Fibroblast of skin of scalp (primary cell): ENCODE measurements at places on chromosomes 1 and 21.
A peak's percentile ranks its signal among the peaks of the same experiment; 100 is the strongest.

DNA sequence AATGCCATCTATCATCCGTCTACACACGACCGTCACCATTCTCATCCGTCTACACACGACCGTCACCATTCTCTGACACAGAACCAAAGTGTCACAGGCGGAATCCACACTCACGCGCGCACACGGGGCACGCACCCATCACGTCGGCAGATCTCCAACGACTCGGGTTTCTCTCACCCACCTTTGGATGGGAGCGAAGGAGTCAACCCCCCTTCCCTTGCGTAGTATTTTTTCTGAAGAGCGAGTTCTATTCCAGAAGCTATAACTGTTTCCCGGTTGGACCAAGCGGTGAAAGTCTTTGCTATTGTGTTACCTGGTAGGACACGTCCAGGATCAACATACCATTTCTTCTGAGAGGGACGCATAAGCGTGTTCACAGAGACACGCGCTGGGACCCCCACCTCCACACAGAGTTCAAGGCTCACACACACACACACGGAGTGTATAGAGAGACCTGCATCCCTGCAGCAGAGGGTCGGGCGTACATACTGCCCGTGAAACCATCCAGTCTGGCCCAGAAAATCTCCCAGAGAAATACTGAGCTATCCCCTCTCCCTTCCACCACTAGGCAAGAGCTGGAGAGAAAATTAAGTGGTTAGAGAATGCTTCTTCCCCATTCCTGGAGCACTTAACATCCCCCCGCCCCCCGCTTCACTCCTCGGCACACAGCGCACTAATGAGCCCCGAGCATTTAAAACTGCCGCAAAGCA is 741 bp downstream of the DUSP10 start:
- peak; percentile 61 for DNase-seq

DNA sequence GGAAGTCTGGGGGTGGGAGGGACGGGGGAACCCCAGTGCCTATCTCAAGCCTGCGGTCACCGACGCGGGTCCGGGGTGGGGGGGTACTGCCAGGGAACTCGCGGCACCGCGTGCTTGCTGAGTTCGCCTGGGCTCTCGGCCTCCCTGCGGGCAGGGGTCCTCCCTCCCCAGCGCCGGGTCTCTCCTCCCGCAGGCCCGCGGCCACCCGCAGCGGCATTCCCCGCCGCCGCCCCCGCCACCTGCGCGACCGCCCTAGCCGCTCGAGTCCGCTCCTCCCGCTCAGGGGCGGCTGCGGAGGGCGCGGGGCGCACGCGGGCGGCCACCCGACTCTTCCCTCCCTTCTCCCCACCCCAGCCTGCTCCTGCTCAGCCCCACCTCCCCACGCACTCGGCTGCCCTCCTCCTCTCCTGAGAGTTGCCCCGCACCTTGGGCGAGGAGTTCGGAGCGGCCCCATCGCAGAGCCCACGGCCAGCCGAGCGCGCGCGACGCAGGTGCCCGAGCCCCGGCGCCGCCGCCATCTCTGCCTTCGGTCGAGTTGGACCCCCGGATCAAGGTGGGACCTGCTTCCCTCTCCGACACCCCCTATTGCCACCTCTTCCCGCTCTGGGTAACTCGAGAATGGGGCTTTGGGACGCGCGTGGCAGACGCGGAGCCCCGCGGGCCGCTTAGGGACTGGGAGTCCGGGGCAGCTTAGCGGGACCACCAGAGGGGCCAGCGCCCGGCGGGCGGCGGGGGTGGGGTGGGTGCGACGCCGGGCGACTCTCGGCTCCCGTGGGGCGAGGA is 105.0 kb downstream of the LEPR start:
- DNase-seq = no peak

DNA sequence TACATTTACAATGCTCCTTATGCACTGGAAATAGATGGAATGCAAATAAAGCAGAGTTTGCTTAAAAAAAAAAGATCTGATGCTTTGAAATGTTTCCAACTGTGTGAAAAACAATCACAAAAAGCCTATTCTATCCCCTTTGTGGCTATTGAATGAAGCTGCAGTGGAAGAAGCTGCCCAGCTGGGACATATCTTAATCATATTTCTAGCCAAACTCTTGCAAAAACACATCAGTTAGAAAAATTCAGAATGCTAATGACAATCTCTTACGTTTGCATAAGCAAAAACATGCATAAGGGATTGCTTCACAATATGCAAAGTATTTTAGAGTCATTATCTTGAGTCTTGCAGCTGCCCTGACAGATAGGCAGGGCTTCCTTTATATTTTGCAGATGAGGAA is 526.4 kb upstream of the USP24 start:
- DNase-seq = peak; percentile 77

GRCh38 chr1:30089024-30089430 is 634.4 kb downstream of the MATN1 start:
- DNase-seq = no peak

GRCh38 chr21:44084496-44085241 is 22.5 kb upstream of the PWP2 start:
- no peak for DNase-seq

- no peak for DNase-seq
These were observed 546.2 kb upstream of the ADGRL2 start for GRCh38 chr1:81254560-81254959.

GRCh38 chr1:107776900-107777663 is 187.9 kb downstream of the VAV3 start:
- no peak for DNase-seq

- no peak for DNase-seq
These were observed 13.2 kb upstream of the NPHP4 start for GRCh38 chr1:6005276-6005917.

GRCh38 chr1:92743221-92743620 is 41.7 kb downstream of the EVI5 start:
- no peak for DNase-seq

GRCh38 chr1:36401602-36402503 is 4.1 kb upstream of the LSM10 start:
- no peak for DNase-seq

- no peak for DNase-seq
These were observed 19.5 kb upstream of the SELENON start for GRCh38 chr1:25780318-25781129.

- DNase-seq = no peak
These were observed 24.9 kb upstream of the PODN start for GRCh38 chr1:53037159-53037558.

- DNase-seq = no peak
These were observed 40.7 kb downstream of the RPS6KA1 start for GRCh38 chr1:26570287-26570686.
